ENCODE measurements at places on chromosomes 5 and 9.

- no peak for DNase-seq
Measured at GRCh38 chr9:2032234-2032633, 17.1 kb downstream of the SMARCA2 start.

- DNase-seq: no peak
Measured at GRCh38 chr9:123787416-123787815, 142.5 kb downstream of the DENND1A start.

DNA sequence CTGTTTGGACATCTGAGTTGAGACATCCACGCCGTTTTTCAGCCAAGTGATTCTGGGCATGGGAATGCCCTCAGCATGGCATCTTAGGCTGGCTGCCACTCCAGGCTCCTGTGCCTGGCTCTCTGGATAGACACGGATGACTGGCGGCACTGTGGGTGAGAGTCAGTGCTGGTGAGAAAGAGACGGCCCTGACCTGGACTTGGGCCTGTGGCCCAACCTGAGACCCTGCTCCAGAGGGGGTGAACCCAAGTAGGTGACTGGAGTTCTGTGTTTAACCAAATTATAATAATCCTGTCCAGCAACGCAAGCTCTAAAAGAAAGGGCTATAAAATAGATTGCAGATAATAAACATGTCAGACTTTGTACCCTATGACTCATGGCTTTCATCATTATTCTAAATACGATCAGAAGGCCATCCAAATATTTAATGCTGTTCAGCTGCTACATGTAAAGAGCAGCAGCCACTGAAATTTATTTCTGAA lies 173.9 kb downstream of the HSPA4 start:
- DNase-seq: no peak

DNA sequence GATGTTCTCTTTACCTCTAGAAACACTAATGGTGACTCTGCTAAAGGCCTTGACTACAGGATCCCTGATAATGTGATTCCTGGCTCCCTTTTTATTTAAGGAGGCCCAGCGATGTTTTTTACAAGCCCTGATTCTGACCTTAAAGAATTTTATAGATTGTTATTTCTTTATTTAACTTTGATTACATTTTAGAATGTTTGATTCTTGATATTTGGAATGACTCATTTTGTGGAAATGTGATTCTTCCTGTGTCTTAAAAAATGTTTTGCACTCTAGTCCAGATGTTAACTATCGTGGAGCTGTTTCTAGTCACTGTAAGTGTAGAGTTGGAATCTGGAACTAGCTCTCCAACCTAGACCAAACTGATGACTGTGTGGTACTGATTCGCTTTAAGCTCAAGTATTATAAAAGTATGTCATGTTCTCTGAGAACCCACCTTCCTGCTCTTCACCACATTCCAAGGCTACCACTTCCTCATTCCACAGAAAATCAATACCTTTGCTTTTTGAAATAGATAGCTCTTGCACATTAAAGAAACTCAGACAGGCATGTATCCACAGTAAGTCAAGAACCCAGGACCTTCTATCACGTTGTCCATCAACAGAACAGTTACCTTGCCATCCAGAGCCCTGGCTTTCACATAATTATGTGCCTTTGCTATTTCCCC lies 65.2 kb downstream of the JMY start:
- no peak for DNase-seq

GRCh38 chr5:53369681-53370080 lies 110.7 kb upstream of the FST start:
- DNase-seq: no peak

GRCh38 chr5:117411701-117412100 lies 837.1 kb upstream of the SEMA6A start:
- no peak for DNase-seq

GRCh38 chr9:40926404-40927259 lies 201.8 kb downstream of the FOXD4L6 start:
- no peak for DNase-seq

DNA sequence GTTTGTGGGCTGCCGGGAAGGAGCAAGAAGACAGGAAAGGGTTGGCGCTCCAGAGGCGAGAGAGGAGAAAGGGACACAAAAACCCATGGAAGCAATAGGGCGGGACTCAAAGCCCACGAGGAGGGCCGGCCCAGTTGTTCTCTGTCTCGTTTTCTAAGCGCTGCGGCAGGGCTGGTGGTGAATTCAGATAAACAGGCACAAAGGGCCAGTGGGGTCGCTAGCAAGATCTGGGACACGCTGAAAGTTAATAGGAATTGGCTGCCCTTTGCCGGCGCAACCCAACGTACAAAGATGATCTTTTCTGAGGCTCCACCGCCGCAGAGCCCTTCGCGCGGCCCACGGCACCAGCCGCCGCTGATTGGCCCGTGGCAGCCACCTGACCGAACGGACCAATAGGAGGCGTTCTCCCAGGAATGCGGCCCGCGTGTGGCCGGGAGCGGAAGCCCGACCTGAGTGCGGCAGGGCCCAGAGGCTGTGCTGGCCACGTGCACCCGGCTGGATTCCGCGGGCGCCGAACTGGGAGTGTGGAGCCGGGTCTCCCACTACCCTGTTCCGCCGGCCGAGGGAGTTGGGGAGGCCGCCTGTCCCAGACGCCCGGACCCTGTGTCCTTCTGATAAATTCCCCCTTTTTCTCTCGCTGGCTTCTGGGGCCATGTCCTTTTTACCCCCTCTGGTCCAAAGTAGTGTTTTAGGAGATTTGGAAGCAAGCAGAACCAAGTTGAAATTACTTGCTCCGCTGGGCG lies 16.8 kb upstream of the NSD1 start:
- peak; percentile 96 for DNase-seq

DNA sequence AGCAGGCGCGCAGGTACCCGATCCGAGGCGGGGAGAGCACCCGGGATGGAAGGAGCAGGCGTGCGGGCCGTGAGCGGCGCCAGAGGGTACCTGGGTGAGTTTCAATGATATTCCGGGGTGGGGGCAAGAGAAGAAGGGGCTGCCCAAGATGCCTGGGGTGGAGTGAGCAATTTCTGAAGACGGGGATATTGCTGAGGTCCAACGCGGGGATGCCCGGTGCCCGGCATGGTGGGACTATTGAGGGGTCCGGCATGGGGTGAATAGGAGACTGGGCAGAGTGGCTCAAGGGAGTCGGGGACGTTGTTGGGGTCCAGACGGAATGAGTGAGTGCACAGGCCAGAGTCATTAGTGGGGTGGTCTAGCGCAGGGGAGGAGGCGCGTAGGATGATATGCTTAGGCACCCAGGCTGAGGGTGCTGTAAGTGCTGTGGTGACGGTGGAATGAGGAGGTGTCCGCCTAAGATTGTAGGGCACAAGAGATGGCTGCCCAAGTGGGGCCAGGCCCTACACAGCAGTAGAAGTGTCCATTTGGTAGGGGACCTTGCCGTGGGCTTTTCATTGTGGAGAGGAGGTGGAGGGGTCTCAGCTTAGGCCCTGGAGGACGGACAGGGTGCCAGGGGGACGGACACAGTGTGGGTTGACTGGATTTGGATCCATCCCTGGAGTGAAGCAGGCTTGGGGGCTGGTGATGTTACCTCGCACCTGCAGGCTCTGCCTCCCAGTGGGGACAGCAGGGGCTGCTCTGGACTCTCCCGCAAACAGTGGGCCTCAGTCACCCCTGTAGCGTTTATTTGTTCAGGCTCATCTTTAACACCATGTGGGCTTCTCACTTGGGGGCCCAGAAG lies 719 bp downstream of the MIGA2 start:
- no peak for DNase-seq

GRCh38 chr5:179599566-179599965 lies 23.9 kb downstream of the HNRNPH1 start:
- DNase-seq: no peak

- DNase-seq: peak; percentile 95
Measured at GRCh38 chr9:136545965-136546696, at the start of gene NOTCH1. Gene NOTCH1, minus strand, starts transcription at chr9:136546048. Its CDS starts 262 bp downstream, at chr9:136545786.

- no peak for DNase-seq
Measured at GRCh38 chr9:33750839-33751339, 44.5 kb upstream of the PRSS3 start.

- DNase-seq: no peak
Measured at GRCh38 chr5:56128113-56128512, 105.0 kb downstream of the ANKRD55 start.

DNA sequence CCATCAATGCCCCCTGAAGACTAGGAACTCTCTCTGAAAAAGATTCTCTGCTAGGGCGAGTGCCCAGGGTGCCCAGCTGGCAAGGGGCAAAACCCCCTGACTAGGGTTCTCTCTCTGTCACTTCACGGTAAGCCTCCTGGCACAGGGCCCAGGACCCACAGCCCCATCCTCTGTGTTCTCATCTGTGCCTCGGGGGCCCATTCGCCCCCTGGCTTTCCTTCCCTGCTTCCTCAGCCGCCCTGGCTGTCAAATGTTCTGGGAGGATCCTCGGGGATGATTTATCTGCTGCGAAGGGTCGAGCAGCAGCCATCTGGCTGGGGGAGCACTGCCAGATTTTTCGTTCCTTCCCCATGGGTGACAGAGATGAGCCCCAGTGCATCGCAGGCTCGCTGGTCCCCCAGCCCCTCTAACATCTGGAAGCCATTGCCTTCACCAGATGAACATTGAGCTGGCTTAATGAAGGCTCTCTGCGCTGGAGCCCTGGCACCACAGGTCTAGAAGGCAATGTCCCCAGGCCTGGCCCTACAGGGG lies 24.2 kb downstream of the HMCN2 start:
- DNase-seq: no peak

GRCh38 chr5:58069846-58070245 lies 390.0 kb downstream of the PLK2 start:
- DNase-seq: no peak

DNA sequence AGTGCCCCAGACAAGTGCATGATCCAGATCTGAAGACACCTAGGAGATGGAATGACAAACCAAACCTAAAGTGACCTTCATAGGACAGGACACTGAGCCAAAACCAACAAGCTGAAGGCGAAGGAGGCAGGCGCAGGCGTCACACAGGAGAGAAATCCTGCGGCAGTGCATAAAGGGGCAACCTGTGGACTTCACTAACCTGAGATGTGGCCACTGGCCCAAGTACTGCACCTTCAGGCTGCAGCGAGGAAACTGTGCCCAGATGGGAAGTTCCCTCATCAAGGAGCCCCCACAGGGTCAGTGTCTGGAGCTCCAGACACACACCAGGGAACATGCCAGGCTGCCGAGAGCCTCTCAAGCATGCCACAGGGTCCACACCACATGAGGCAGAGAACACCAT lies 3.7 kb downstream of the IPPK start:
- no peak for DNase-seq

DNA sequence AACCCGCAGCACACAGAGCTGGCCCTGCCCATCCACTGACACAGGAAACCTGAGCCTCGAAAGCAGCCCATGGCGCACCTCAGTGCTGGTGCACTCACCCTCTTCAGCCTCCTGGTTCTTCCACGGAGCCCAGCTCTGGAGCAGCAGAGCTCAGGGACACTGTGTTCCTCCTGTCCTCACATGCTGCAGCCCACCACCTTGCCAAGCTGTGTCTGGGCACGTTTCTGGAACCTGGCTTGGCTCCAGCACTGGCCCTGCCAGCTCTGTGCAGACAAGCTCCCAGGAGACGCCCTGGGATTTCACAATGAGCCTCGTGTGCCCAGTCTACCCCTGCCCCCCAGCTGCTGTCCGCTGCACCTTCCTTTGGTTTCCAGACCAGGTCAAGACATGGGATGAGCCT lies 119.5 kb downstream of the SYK start:
- peak; percentile 18 for DNase-seq

- peak; percentile 7 for DNase-seq
Measured at GRCh38 chr5:132748522-132749000, 1.3 kb downstream of the CCNI2 start.

- no peak for DNase-seq
Measured at GRCh38 chr9:116686135-116686534, 970 bp upstream of the TRIM32 start.

GRCh38 chr5:145345511-145346287 lies 489.4 kb downstream of the PRELID2 start:
- no peak for DNase-seq

- DNase-seq: no peak
Measured at GRCh38 chr9:129806061-129806460, 3.1 kb downstream of the TOR1B start.

- DNase-seq: no peak
Measured at GRCh38 chr5:139180850-139181249, 17.3 kb downstream of the SIL1 start.

- no peak for DNase-seq
Measured at GRCh38 chr5:78657201-78657600, 8.6 kb upstream of the LHFPL2 start.

GRCh38 chr5:113205807-113206206 lies 229.0 kb downstream of the TSSK1B start:
- DNase-seq: no peak

- no peak for DNase-seq
Measured at GRCh38 chr9:133667759-133668450, 31.7 kb downstream of the DBH start.

GRCh38 chr9:12955510-12956163 lies 180.8 kb downstream of the LURAP1L start:
- DNase-seq: no peak

DNA sequence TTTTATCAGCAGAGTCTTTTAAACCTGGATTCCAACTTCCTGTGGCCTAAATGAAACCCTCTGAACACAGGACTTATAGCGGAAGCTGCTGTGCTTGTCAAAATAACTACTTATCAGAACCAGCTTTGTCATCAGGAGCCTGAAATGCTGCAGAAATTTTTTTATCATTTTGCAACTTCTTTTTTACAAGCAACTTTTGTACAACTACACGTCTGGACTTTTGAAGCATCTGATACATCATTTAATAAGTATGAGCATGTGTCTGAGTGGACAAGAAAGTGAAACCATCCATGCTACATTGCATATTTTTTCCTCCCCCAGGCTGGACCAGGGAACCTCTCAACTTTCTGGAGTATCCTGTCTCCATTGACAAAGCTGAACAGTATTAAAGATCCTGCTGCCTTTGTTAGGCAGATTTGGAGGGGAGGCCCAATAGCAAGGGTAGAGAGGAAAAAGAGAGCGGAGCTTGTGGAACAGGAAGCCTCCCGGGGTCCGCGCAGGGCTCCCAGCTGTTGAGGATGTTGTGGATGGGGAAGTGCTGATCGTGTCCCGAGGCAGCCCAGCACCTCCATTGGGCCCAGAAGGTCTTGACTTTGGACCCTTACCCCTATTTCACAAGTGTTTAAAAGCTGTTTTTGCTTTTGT lies 196.6 kb downstream of the MSX2 start:
- no peak for DNase-seq

DNA sequence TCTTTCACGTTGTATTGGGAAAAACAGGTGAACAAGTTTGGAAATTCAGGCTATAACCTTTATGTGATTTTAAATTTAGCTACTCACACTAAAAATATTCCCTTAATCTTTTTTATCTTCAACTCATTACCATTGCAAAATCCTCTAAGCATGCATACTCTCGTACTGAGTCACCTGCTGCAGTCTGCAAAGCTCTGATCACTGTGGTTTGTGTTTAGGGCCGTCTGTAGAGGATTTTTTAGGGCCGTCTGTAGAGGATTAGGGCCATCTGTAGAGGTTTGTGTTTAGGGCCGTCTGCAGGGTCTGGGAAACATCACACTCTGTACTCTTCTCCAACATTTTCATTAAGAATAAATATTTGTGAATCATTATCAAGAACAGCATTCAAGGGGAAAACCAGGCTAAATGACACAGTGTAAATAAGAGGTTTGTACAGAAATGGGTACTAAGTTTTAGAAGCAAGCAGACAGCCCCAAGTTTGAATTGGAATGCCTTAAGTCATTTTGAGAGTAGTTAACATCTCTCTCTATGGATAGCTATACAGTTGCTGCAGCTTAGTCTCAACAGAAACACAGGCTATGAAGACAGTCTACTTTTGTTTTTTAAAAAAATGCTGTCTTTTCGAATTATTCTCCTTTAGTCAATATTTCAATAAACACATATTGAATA lies 155.0 kb upstream of the TSLP start:
- no peak for DNase-seq

Data from frontal cortex (tissue), 4 donors.